ENCODE measurements at places on chromosomes 4 and X. TPM values are rescaled to one million over a fixed set of nuclear protein-coding genes. Genes with fewer than 3 reads are reported as not detected.

SATL1 gene
- total RNA-seq: not detected

GRCh38 chr4:40322811-40323210 lies 12.3 kb upstream of the CHRNA9 start:
- DNase-seq: no peak

GPR119 gene
- total RNA-seq: not detected

DDX53 gene
- not detected for total RNA-seq

- no peak for DNase-seq
These were observed 85.7 kb downstream of the TSPAN5 start for GRCh38 chr4:98572697-98573096.

- no peak for DNase-seq
These were observed 7.2 kb downstream of the PDHA1 start for GRCh38 chrX:19350941-19351384.

Data from transverse colon (tissue), 4 donors.